Immature natural killer cell (primary cell): ENCODE measurements at places on chromosomes 4 and X.

- no peaks in the 10 kb centered on the region for H3K36me3 ChIP-seq
- H3K27ac ChIP-seq: no peak within 1 kb of the TSS
- DNase-seq: no peak
- H3K4me1 ChIP-seq: no peaks in the 10 kb centered on the region
- no peak within 1 kb of the TSS for H3K4me3 ChIP-seq
- peaks cover 3% of the 10 kb centered on the region for H3K27me3 ChIP-seq
Measured at GRCh38 chrX:104565791-104566680, at the start of gene IL1RAPL2. Gene IL1RAPL2 (plus strand): TSS chrX:104566199.

DNA sequence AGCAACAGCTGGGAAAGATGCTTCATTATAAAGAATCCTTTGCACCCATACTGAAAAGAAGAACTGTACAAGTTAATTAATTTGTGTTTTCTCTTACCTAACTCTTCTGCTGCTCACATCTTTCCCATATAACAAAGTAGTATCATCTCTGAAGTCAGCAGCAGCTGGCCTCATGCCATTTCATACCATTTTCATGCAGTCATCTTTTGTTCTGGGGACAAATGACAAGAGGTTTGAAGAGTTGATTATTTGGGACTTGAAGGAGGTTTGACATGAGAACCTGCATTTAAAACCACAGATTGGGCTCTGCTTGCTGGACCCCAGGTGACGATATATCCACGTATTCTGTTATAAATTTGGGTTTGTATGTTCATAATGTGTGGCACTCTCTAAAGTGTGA is 430.3 kb downstream of the SPRY1 start:
- no peak overlapping the region for H3K27ac ChIP-seq
- DNase-seq: no peak
- H3K4me3 ChIP-seq: no peak overlapping the region

DNA sequence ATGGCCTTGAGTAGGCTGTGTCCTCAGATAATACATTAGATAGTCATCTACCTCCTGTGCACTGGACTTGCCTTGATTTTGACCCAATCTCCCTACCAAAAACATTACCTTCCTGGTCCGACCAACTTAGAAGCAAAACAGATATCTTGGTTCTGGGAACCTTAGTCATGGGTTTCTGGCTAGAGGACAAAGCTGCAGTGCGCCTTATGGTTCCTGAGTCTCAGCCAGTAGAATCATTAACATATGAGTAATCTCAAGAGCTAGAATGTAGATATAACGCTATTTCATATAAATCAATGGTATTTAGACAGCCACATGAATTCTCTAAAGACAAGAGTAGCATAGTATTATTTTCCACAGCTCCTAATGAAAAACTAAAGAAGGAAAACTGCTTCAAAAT is 83.1 kb downstream of the GRIA3 start:
- H3K36me3 ChIP-seq: no peaks in the 10 kb centered on the region
- peaks cover 11% of the 10 kb centered on the region for H3K27me3 ChIP-seq
- no peak for DNase-seq

GRCh38 chr4:82123934-82124333 is 249.9 kb downstream of the HNRNPD start:
- peaks cover 4% of the 10 kb centered on the region for H3K27me3 ChIP-seq
- H3K36me3 ChIP-seq: no peaks in the 10 kb centered on the region
- H3K27ac ChIP-seq: no peak overlapping the region
- no peaks in the 10 kb centered on the region for H3K4me1 ChIP-seq
- no peak for DNase-seq

DNA sequence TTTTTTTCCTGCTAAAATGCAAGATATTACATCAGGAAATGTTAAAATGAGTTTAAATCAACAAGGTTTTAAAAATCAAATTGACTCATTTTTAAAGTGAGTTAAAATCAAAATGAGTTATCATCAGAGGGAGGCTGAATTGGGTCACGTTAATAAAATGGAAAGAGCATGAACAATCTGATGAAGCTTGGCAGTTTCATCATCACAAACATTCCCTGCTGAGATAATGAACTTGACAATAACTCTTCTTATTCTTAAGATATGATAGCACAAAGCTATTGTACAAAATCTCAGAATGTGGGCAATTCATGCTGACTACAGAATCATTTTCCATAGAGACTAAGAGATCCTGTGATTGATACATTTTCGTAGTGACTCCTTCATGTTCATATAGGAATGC is 1086.7 kb downstream of the STIM2 start:
- no peak overlapping the region for H3K27ac ChIP-seq
- H3K4me1 ChIP-seq: no peaks in the 10 kb centered on the region
- no peak overlapping the region for H3K4me3 ChIP-seq
- H3K27me3 ChIP-seq: no peaks in the 10 kb centered on the region

DNA sequence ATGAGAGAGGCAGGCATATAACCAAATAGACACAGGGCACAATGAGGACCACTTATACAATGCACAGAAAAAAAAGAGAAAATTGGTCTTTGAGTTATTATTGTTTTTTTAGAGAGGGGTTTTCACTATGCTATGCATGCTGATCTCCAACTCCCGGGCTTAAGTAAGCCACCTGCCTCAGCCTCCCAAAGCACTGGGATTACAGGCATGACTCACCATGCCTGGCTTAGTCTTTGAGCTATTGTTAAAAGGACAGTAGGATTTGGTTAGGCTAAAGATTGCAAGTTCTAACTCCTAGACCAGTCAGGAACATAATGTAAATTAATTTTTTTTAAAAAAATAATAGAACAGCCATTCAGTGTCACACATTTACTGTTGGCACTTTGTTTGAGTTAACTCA is 340.1 kb downstream of the GPAT3 start:
- H3K36me3 ChIP-seq: no peaks in the 10 kb centered on the region
- H3K27ac ChIP-seq: no peak overlapping the region
- H3K4me1 ChIP-seq: no peaks in the 10 kb centered on the region
- H3K27me3 ChIP-seq: peaks cover 3% of the 10 kb centered on the region
